ENCODE measurements at places on chromosomes 16 and 17.

GRCh38 chr17:11598274-11599221 lies at the start of gene DNAH9:
TSS of gene DNAH9 (plus strand) at chr17:11598470. CDS start at chr17:11598499, 29 bp downstream.
- DNase-seq: peak; percentile 24

DNA sequence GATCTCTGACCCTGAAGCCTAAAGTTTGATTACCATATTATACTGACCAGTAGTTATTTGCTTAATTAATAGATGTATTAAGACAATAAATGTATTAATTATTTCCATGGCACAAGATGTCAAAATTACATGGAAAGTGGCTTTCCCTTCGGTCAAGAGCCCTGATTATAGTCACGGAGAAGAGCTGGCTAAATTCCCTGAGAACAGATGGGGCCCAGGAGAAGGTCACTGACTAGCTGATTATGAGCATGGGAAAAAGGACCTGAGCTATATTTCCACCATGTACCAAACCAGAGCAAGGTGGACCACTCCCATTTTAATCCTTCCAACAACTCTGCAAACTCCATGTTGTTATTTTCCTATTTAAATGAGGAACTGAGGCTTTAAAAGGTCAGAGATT lies 12.9 kb upstream of the MYO18A start:
- DNase-seq: peak; percentile 31

DNA sequence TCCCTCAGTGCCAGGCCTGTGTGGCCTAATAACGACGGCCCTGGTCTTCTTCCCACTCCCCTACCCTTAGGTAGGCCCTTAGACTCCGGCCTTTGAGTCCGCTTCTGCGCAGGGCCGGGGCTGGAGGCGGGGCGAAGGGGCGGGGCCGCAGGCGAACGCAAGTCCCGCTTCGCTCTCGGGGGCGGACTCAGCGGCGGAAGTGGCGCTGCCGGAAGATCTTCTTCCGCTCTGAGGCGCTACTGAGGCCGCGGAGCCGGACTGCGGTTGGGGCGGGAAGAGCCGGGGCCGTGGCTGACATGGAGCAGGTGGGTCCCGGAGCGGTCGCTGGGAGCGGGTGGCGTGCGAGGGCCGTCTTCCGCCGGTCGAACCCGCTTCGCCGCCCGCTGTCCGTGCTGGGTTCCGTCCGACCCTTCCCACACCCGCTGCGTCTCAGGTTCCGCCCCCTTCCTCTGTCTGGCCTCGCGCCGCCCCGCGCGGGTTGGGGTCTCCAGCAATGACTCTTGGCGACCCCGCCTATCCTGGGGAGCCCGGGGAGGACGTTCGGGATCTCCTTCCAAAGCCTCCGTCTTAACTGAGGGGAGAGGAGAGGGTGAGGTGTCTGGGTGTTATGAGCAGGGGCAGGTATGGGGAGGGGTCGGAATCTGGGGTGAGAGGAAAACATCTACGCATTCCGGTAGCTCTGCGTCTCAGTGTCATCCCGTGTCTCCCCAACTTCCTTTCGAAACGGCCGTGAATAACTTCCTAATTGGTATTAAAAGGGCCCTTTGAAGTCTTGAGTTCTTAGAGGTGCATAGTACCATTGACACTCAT lies at the start of gene STARD3:
Gene STARD3, plus strand, starts transcription at position 218 of the 810 bp plus-strand sequence. CDS start 16,388 bp downstream, outside the sequence.
- DNase-seq: no peak

GRCh38 chr16:55019419-55020131 lies 88.9 kb downstream of the IRX5 start:
- no peak for DNase-seq

- DNase-seq: no peak
These were observed 125.2 kb downstream of the USP31 start for GRCh38 chr16:23024044-23024443.

DNA sequence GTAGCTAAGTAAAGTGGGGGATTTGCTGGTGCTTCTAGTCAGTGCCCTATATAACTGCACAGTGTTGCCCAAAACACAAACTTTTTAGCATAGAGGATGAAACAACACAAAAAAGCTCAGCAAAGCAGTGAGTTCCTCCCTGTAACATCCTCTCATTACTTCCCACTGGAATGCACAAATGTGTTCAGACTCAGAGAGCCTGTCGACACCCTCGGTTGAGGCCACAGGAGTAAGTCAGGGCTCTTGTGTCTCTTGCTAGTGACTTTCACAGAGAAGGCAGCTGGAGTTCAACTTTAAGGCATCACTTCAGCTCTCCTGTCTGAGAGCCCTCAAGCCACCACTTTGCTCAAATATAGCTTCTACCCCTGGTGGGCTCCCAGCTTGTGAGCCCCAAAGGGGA lies 107.2 kb upstream of the NETO2 start:
- no peak for DNase-seq

- DNase-seq: no peak
These were observed 74.7 kb upstream of the RPH3AL start for GRCh38 chr17:427327-427726.

DNA sequence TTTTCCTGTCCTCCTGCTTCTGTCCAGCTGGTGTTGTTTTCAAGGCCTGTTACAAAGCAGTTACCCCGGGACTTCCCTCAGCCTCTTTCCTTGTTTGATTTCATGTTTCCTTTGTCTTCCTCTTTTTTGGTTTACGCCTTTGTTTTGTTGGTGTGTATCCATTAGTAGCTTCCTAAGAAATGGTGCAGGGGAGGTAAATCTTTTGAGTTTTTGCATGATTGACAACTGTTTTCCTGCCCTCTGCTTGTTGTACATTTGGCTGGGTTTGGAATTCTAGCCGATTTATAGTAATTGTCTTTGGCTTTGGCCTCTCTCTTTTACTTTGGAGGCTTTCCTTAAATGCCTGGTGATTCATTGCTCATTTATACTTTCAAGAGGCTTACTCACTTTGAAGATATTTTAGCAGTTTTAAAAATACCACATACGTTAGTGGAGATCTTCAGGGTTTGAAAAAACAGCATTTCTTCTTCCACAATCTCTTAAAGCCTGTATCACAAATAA lies 32.8 kb downstream of the DNAH2 start:
- no peak for DNase-seq

- no peak for DNase-seq
These were observed 481 bp upstream of the GLTPD2 start for GRCh38 chr17:4788159-4788806.

- DNase-seq: no peak
These were observed 17.6 kb downstream of the ATPAF2 start for GRCh38 chr17:18021372-18021771.

All from NCI-H524 treated with DMSO at 0.1 percent for 48 hours (cell line).